ENCODE measurements at places on chromosomes 13 and 19.

- DNase-seq: no peak
Observed at GRCh38 chr19:36136964-36137686, 2.7 kb upstream of the CAPNS1 start.

- DNase-seq: no peak
Observed at GRCh38 chr13:95255072-95255732, 46.0 kb downstream of the ABCC4 start.

DNA sequence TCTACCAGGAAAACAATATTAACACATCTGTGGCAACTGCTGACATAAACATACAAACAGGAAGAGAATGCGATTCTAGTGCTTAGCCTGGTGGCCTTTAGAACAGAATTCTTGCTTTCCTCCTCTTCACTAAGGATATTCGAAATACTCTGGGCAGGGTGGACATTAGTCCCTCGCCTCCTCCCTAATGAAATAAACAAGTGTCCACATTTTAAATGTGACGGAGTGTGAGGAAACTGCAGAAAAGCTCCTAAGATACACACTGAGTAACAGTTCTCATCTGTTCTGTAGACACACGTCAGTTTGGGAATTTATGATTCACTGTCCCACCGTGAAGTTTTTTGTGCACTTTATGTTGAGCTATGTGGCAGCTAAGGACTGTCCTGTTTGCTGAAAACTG is 639 bp downstream of the STARD13 start:
- no peak for DNase-seq

GRCh38 chr13:110187641-110188161 is 119.3 kb downstream of the COL4A1 start:
- DNase-seq: no peak

DNA sequence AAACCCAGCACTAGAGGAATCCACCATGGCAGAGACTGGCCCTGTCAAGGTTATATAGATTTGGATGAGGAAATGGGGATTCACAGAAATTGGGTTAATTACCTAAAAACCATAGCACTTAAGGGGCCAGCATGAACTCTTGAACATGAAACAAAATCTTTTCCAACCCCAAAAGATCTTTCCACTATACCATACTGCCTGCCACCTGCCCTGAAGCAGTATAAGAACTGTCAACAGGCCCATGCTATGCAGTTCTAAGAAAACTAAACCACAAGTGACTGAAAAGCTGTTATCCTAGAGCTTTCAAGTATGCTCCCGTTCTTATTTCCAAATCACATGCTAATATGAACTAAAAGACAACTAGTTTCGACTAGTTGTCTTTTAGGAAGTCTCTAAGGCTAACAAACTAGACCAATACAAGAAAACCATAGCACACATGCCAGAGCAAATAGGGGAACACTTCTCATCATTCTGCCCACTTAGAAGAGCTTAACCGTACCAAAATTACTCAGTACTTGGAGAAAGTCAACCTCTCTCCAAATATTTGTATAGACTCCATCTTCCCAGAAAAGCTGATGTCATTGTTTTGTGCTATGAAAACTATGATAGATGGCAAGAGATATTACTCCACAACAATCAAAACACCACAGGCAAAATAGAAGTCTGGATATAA is 27.5 kb downstream of the HSPH1 start:
- DNase-seq: no peak

- DNase-seq: peak; percentile 41
Observed at GRCh38 chr13:46321494-46322225, 65.4 kb downstream of the RUBCNL start.

DNA sequence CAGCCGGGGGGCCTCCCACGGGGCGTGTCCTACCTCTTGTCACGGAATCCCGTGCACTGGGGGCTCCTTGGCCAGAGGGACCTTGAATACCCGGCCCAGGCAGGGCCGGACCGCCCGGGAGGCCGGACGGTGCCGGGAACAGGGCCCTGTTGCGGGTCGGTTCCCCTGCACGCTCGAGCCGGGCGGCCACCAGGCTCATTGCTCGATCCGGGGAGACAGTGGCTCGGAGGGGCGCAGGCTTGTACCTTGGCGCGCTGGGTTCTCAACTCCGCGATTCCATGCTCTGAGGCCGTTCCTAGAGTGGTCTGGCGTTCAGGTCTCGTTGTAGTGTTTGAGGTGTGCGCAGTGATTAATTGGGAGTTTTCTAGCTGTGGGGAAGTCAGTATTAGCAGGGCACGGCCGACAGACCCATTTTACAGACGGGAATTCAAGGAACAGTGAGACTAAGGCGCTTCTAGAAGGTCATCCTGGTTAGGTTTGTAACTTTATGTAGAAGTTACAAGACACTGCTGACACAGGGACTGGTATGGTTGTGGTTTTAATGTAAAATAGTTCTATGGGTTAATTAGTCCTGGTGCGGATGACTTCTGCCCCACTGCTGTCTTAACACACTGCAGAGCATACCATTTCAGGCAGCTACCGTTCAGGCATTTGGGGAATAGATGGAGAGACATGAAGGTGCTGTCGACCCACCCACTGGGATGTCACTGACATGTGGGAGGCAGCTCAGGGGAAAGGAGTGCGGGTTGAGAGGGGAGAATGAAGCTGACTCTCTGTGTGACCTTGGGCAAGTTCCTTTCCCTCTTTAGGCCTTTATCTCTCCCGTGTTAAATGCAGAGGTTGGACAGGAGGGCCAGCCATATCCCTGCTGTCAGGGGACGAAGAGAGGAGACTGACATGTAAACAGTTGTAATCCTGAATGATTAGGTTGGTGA is 592 bp downstream of the CLPTM1 start:
- DNase-seq: no peak

- DNase-seq: no peak
Observed at GRCh38 chr13:46062185-46062584, 9.6 kb upstream of the ZC3H13 start.

- DNase-seq: no peak
Observed at GRCh38 chr13:43058318-43058674, 34.9 kb downstream of the DNAJC15 start.

DNA sequence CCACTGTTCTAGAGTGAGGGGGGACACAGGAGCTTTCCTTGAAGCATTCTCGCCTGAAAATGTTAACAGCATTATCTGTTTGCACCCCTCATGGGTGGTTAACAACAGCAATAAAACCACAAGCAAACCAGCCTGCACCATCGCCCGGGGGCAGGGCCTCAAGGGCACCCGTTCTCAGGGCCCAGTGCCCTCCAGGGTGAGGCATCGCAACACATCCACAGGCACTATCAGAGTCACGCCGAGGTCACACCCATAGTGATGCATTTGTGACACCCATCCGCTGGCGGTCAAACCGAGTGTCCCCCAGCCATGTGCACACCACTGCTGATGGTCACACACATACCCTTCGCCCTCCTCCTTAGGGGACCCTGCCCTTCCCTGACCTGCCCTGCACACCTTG is 4.6 kb downstream of the FUT5 start:
- DNase-seq: no peak

DNA sequence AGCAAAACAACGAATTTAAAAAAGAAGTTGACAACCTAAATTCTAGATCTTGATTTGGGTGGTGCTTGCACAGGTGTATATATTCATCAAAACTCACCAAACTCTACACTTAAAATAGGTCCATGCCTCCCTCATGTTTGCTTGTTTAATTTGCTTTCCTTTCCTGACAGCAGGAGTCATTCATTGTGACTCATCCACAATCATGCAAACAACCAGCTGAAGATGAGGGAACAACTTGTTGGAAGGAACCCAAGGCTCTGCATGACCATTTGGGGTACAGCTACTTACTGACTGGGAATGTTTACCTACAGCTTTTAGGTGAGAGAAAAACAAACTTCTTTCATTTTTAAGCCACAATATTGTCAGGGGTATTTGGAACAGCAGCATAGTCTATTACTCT is 96.6 kb downstream of the RXFP2 start:
- DNase-seq: no peak

- DNase-seq: no peak
Observed at GRCh38 chr13:25770601-25771000, 281.2 kb downstream of the SHISA2 start.

DNA sequence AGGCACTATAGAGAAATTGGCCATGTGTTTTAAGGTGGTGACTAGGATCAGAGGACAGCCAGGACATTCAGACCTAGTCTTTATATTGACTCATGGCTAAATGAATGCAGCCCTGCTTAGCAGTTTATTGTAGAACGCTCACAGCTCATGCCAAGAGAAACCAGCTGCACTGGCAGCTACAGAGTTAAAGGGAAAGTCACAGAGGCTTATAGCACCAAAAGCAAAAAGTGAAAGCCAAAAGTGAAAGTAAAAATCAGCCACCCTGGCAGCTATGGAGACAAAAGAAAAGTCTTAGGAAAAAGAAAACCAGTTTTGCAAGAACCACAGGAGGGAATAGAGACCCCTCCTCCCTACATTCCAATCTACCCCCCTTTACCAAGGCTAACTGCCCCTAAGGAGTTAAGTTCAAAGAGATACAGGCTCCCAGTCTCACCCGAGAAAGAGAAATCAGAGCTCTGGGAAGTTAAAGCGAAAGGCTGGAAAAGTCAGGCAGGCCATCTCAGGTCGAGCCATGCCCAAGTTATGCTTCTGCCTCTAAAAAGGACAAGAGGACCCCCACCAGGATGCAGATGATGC is 99.0 kb downstream of the ZNF429 start:
- peak; percentile 58 for DNase-seq

DNA sequence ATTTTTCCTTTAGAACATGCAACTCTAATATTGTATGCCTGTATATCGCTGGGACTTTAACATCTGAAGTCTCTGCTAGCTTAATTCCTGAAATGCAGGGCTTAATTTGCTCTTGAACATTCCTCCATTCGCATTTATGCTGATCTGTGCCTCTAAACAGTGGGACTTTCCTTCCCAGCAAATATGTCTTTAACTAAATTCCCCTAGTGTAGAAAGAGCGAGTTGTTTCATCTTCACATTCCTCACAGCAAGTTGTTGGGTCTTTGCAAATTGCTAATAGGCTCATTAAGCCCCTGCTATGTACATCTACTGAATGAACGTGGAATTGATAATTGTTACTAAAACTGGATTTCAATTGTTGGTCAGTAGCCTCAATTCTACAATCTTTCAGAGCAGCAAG is 118.4 kb upstream of the OBI1 start:
- no peak for DNase-seq

- no peak for DNase-seq
Observed at GRCh38 chr19:27844261-27844660, 1368.7 kb downstream of the UQCRFS1 start.

GRCh38 chr19:1571358-1571757 is 3.2 kb upstream of the MEX3D start:
- no peak for DNase-seq

DNA sequence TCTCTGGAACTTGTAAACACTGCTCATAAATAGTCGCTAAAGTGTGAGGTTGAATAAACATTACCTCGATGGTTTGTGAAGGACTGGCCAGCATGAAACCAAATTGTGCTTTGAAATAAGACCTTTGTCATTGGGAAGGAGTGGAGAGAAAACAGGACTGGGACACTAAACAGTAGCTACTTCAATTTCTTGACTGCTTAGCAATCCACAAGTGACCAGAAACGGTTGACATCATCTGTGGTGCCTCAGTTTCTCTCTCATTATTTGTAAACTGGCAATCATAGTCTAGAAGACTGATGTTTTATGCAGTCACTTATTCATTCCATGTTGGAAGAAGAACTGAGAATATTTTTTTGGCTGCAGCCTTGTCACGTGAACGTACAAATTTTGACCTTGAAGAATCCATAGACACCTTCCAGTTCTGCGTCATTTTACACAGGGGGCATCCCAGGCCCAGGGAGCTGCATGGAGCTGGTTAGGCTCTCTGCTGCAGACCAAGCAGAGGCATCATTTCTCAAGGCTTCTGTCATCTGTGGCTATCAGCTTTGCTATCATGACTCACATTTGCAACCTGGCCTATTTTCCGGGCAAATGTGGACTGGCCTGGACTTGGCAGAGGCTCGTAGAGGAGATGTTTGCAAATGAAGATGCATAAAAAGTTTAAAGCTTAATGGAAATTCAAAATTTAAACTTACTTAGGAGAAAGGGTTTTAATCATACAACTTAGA is 391.8 kb downstream of the FGF9 start:
- no peak for DNase-seq

- no peak for DNase-seq
Observed at GRCh38 chr13:92028695-92029094, 630.3 kb downstream of the GPC5 start.

GRCh38 chr13:72316716-72317115 is 410.7 kb downstream of the MZT1 start:
- DNase-seq: no peak

DNA sequence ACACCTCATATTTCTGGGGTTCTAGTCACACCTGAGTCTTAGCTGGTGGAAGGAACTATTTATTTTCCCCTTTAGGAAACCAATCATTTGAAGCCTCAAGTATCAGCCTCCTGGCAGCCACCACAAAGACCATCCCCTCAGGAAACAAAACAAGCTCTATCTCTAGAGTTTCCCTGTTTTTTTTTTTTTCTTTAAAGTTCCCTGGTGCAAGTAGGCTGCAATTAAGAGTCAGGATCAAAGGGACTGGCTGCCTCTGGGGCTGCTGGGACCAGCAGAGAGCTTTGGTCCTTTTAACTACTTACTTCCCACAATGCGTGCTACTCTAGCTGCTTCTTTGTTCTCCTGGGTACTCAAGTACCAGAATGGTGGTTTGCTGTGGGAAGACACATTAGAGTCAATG is 11.4 kb downstream of the MBNL2 start:
- no peak for DNase-seq

DNA sequence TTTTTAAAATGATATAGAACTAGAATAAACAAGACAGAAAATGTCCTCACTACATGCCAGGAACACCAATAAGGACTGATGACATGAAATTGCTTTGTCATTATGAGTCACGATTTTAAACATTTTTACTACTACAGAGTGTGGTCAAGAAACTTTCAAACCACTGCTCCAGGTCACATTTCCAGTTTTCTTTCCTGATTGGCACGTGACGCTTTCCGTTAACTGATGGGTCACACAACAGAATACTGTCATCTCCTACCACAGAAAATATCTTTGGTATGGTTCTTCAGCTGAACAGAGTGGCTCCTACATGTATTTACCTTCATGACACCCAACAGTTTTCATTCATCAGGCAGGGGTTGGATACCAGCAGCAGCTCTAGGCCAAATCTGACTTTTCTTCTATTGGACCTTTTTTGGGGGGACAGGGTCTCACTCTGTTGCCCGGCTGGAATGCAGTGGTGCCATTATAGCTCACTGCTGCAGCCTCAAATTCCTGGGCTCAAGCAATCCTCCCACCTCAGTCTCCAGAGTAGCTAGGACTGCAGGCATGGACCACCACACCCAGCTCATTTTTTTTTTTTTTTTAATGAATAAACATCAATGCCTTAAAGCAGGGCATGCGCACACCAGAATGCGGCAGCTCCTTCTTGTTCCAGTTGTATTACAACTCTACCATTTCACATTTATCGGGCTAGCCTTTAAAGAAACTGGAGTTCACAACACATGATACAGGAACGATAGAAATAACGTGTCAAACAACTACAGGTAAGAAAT is 147.4 kb downstream of the RNF17 start:
- no peak for DNase-seq

- no peak for DNase-seq
Observed at GRCh38 chr13:85413664-85414063, 385.6 kb downstream of the SLITRK6 start.

DNA sequence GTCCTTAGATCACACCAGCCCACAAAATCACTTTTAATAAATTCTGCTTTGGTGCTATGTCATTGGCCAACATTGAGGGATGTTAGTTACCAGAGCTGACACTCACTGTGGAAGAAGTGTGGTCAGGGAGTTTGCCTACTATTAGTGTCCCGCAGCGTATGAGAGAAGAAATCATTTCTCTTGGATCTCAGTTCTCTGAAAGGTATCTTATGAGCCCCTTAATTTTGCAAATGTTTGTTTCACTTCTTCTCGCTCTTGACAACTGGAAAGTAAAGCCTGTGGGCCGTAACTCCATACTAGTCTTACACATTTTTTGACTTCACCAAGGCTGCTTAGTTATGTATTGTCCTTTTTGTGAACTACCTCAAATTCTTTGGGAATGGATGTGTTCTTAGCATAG is 80.9 kb downstream of the FLT1 start:
- DNase-seq: no peak
